H4 (cell line): ENCODE measurements at places on chromosomes 5 and 9. TPM values are rescaled to one million over a fixed set of nuclear protein-coding genes. Genes with fewer than 3 reads are reported as not detected.

DNA sequence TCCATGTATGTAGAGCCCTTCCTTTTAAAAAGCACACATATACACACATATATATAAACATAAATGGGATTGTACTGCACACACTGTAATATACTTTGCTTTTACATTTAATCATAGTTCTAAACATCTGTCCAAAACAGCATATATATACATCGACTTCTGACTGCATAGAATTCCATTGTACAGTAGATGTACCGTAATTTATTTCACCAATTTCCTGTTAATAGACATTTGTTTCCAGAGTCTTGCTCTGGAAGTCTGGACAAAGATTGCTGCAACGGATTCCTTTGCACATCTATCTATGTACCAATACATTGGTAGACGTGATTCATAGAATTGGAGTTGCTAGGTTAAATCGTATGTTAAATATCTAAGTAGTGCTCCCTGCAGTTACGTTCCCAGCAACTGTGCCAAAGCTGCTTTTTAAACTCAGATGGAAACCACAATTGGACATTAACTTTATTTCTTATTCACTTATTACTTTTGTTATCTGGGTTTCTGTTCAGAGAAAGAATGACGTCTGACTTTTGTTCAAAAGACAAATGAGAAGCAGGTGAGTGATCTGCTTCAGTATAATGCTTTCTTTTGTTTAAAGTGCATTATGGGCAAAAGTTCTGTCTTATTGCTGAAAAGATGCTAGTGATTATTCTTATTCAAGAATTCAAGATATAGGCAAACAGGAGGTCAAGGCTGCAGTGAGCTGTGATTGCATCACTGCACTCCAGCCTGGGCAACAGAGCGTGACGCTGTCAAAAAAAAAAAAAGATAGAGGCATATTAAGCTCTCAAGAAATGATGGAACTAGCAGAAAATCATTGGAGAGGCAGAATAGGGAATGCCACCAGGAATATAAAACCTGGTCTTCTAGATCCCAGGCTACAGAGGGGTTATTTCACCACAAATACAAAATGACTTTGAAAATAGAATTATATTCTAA, 138.2 kb downstream of the FGF1 start:
- no peak for DNase-seq

- DNase-seq = no peak
These were observed 28.7 kb downstream of the SHOC1 start for GRCh38 chr9:111766066-111766465.

GRCh38 chr5:126552614-126553013, 42.4 kb downstream of the ALDH7A1 start:
- DNase-seq = no peak

GRCh38 chr5:85204289-85204688, 819.6 kb upstream of the EDIL3 start:
- no peak for DNase-seq

- peak; percentile 64 for DNase-seq
These were observed 42.7 kb downstream of the CYLC2 start for GRCh38 chr9:103037508-103038477.

DNA sequence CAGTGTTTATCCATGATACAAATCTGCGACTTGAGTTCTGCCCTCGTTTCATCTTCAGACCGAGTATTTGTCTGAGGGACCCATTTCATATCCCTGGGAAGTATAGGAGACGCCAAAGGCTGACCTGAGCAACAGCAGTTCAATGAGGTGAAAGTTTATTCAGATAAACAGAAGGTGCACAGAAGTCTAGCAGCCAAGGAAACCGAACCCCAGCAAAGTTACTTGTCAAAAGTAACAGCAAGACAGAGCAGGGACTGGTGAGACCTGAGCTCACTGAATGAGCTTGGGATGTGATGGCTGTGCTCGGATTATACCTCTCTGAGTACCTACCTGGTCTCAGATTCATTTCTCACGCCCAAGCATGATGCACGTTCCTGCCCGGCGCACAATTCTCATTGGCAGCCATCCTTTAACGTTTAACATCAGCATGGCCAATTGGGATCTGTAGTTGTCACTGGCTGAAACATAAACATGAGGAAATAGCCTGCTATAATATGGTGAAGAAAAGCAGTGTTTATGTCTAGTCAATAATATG, 599 bp downstream of the LYRM7 start:
- no peak for DNase-seq

- DNase-seq = no peak
These were observed 58.1 kb upstream of the SPTLC1 start for GRCh38 chr9:92173318-92173717.

DNA sequence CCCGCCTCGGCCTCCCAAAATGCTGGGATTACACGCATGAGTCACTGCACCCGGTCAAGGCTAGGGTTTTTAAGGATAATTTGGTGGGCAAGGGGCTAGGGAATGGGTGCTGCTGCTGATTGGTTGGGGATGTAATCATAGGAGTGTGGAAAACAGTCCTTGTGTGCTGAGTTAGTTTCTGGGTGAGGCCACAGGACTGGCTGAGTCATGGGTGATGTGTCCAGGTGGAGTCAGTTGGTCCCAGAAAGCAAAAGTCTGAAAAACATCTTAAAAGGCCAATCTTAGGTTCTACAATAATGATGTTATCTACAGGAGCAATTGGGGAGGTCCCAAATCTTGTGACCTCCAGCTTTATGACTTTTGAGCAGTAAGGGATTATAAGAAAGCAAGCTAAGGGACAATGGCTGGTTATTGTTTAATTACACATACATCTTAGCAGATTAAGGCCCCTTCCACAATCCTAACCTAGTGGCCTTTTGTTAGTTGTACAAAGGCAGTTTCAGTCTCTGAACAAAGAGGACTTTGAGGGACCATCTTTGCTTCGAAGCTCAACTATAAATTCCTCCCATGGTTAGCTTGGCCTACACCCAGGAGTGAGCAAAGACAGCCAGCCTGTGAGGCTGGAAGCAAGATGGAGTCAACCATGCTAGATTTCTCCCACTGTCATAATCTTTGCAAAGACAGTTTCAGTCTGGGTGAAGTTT, 5.5 kb upstream of the AOPEP start:
- DNase-seq = no peak

DNA sequence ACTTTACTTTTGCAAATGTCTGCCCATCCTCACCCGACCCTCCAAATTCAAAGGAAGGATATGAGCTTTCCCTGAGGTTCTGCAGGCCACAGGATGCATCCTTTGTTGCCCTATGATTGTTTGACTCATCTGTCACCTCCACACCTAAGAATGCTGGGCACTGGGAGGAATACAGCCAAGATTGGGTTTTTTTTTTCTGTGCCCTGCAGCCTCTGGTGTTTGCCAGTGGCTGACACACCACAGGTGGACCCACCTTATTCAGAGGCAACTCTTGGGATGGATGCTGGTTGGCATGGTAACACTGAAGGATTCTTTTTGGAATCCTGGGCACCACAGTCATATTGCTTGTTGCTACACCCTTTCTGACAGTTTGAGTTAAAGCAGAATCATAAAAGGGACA, 29.7 kb downstream of the C9orf152 start:
- no peak for DNase-seq

- DNase-seq = no peak
These were observed 124.3 kb downstream of the TLR4 start for GRCh38 chr9:117828466-117828865.

DNA sequence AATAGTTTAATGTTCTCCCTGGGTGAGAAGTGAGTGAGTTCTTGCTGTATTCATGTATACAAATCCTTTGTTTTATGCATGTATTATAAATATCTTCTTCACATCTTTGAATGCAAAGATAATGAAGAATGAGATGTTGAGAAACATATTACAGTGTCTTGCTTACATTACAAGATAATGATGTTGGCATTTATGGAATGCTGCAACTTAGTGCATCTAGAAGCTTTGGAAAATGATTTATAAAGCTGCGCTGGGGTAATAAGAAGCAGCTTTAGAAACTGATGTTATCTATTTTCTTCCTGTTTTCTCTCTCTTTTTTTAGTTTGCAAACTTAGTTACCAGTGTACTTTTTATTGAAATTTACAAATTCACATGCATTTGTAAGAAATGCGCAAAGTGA, 673.4 kb downstream of the KCTD16 start:
- DNase-seq = no peak

GRCh38 chr5:65255294-65255693, 226.4 kb downstream of the ADAMTS6 start:
- no peak for DNase-seq

DNA sequence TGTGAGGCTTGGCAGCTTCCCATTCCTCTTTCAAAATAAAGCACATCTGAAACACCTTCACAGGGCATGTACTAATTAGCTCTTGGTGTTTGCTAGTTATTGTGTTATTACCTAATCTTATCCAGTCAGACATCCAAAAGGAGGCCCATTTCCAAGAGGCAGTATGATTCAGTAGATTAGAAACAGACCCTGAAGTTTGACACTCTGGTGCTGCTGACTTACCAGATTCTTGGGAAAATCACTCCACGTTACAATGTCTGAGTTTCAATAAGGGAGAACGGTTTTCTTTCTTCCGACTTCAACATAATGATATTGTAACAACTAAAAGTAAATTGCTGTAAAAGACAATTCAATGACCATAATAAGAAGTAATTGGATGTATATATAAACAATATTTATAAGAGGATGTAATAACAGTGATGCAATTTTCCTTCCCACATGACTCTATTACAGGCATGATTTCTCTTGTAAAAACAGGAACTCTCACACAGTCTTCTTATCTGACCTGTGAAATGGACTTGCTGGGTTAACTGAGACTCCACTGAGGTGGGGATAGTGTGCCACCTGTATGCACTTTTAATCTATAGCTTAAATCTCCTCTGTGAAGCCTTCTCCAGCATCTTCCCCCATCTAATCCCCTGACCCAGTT, 181.3 kb upstream of the ELL2 start:
- DNase-seq = peak; percentile 58

DNA sequence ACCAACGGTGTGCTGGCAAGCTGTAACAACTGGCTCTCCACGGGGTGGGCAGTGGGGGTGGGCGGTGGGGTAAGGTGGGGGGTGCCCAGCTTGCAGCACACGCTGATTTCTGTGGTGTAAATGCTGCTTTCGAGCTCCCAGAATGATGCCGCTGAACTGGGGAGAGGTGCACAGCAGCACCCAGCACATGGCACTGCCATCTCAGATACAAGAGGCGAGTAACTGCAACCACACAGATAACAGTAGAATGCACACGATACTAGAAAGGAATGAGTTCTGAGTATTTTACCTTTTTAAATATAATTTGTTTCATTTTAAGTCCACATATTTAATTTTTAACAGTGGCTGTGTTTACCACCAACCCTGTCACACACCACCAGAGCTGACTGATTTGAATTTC, 87.9 kb downstream of the SEMA4D start:
- no peak for DNase-seq

DNA sequence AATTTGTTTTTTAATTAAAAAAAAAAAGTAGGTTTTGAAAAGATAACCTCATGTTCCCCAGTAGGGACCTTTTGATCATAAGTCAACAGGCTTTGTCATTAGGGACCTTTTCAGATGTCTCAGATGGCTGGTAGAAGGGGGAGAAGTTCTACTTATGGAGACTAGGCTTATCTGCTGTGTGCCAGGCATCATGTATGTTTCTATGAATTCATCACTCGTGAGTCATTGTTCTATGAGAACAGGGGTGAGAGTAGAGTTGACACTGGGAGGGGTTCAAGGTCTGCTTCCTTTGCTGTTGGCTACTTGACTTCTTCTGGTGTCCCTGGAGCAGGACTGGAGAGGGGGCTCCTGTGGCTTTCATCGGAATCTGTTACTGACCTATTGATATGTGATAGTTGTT, 138.8 kb downstream of the KDM4C start:
- no peak for DNase-seq

- DNase-seq = no peak
These were observed 8.5 kb downstream of the PTGS1 start for GRCh38 chr9:122379340-122379739.

DNA sequence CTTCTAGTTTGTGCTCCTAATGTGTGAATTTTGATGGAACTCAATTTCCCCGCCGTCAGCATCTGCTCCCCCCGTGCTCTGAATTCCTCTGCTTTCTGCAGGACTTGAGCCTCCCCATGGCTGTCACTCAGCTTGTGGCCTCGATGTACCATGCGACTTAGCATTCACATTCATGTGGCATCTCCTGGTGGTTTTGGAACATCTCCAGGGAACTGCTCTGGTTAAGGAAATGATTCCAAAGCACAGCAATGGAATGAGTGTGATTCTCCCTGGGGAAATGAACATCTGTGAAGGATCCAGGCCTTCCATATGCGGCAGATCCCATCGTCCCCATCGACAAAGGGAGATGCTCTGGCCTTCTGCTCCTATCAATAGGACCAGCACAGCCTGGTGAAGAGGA, 119.0 kb downstream of the ENTREP1 start:
- peak; percentile 43 for DNase-seq

GRCh38 chr9:82880336-82881050, 182.4 kb downstream of the RASEF start:
- no peak for DNase-seq

OTULINL gene
- total RNA-seq = 1.1 and 1.2 TPM in 2 replicates

SLC25A2 gene
- not detected in 2 replicates for total RNA-seq

ENC1 gene
- total RNA-seq = 18.1 and 46.6 TPM in 2 replicates

IL33 gene
- total RNA-seq = not detected in 2 replicates

DRD1 gene
- 0.25 and 0.29 TPM in 2 replicates for total RNA-seq
